HFFc6 (cell line): ENCODE measurements at places on chromosomes 1 and 21. TPM values are rescaled to one million over a fixed set of nuclear protein-coding genes. Genes with fewer than 3 reads are reported as not detected.

Gene TRIM58
- not detected in 3 replicates for total RNA-seq

DNA sequence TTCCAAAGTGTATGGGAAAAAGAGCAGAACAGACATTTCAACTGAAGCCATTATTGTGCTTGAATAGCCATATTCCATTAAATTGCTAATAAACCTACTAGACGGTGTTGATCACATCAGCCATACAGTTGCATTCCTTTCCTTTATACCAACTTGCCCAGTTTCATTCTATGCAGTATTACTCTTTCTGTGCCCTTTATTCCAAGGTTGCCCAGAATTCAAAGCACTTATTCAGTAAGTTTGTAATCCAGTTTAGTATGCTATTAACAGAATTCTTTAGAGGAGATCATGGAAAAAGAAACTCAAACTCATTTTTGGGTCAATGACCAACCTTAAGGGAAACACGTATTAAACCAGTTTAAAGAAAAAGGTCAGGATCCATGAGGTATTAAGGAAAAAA, 89.5 kb downstream of the DDAH1 start:
- DNase-seq = no peak

GRCh38 chr1:9280015-9280860, 12.5 kb upstream of the SPSB1 start:
- DNase-seq = peak; percentile 94

Gene NUP210L
- not detected in 2 replicates for total RNA-seq

DNA sequence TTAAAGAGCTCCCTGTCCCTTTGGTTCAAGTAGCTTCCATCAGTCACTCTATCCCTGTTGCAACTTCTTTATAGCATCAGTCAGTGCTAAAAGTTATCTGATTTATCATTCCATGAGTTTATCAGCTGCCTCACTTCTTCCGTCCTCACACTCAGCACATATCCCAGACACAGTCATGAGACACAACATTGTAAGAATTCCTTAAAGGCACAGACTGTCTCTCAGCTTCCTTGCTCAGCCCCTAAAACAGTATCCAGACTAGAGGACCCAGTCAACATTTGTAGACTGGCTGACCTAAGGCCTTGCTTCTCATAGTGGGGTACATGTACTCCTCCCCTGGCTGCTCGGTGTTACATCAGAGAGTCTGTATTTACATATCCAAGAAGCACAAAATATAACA, 164.9 kb upstream of the ADGRL2 start:
- DNase-seq = no peak
